Thoracic aorta endothelial cell (primary cell): ENCODE measurements at places on chromosomes 7 and 10. TPM values are rescaled to one million over a fixed set of nuclear protein-coding genes. Genes with fewer than 3 reads are reported as not detected.

ZNF488 gene
- total RNA-seq = 0.07 TPM in 1 of 2 replicates, not detected in the other

CPEB3 gene
- total RNA-seq = 2.0 TPM in 2 replicates

AKR1D1 gene
- total RNA-seq = not detected in 2 replicates

FKBP6 gene
- total RNA-seq = not detected in 2 replicates

CROT gene
- 12.2 and 14.1 TPM in 2 replicates for total RNA-seq

SFRP4 gene
- not detected in 2 replicates for total RNA-seq

NPC1L1 gene
- total RNA-seq = not detected in 2 replicates

CCDC172 gene
- not detected in 2 replicates for total RNA-seq

NEUROD6 gene
- total RNA-seq = not detected in 2 replicates

VKORC1L1 gene
- total RNA-seq = 30.1 and 36.0 TPM in 2 replicates

HOXA7 gene
- total RNA-seq = 0.27 and 3.1 TPM in 2 replicates

GCK gene
- 0.13 and 0.14 TPM in 2 replicates for total RNA-seq

ELOVL3 gene
- total RNA-seq = not detected in 2 replicates

SORBS1 gene
- total RNA-seq = 0.93 and 2.3 TPM in 2 replicates

VSIR gene
- total RNA-seq = 3.5 and 12.6 TPM in 2 replicates

ARMC3 gene
- total RNA-seq = not detected in 2 replicates

WAC gene
- 102 and 117 TPM in 2 replicates for total RNA-seq

TRIM50 gene
- not detected in 2 replicates for total RNA-seq

FLNC gene
- 93.9 and 109 TPM in 2 replicates for total RNA-seq

FAM25G gene
- total RNA-seq = not detected in 2 replicates

PTF1A gene
- not detected in 2 replicates for total RNA-seq

GSTO2 gene
- total RNA-seq = 0.53 and 0.65 TPM in 2 replicates

CTNNA3 gene
- not detected in 2 replicates for total RNA-seq

PRLHR gene
- total RNA-seq = not detected in 2 replicates

HTR5A gene
- total RNA-seq = not detected in 2 replicates
